A549 treated with DMSO at 1 μM for 4 hours (cell line): ENCODE measurements at places on chromosomes 11 and 22. TPM values are rescaled to one million over a fixed set of nuclear protein-coding genes. Genes with fewer than 3 reads are reported as not detected.

Gene TRIM48
- not detected in 5 replicates for total RNA-seq

Gene CBLIF
- total RNA-seq: not detected in 5 replicates

Gene FANCF
- total RNA-seq: 7.2 to 9.8 TPM (median 7.9 TPM) in 5 replicates

Gene RFPL3
- total RNA-seq: not detected in 5 replicates

Gene GGTLC3
- not detected in 5 replicates for total RNA-seq

Gene SYCE3
- total RNA-seq: 0.30 to 0.80 TPM (median 0.40 TPM) in 4 of 5 replicates, not detected in the other
